GM12878 (cell line): ENCODE measurements at places on chromosomes 4 and X. TPM values are rescaled to one million over a fixed set of nuclear protein-coding genes. Genes with fewer than 3 reads are reported as not detected.
A peak's percentile ranks its signal among the peaks of the same experiment; 100 is the strongest.

XG gene
- not detected in 2 replicates for total RNA-seq

NHSL2 gene
- total RNA-seq: 0.05 TPM in 2 replicates

KLB gene
- total RNA-seq: 0.08 and 0.11 TPM in 2 replicates

ATP6AP1 gene
- total RNA-seq: 31.2 and 35.7 TPM in 2 replicates

GK2 gene
- not detected in 2 replicates for total RNA-seq

BTK gene
- total RNA-seq: 96.3 and 99.5 TPM in 2 replicates

EMCN gene
- not detected in 2 replicates for total RNA-seq

SPANXA1 gene
- total RNA-seq: not detected in 2 replicates

SLIT2 gene
- total RNA-seq: 0.05 and 0.24 TPM in 2 replicates

PDGFRA gene
- 0.28 and 0.40 TPM in 2 replicates for total RNA-seq

SUPT20HL1 gene
- total RNA-seq: not detected in 2 replicates

SERPINA7 gene
- not detected in 2 replicates for total RNA-seq

LRAT gene
- total RNA-seq: not detected in 2 replicates

FHL1 gene
- total RNA-seq: 0.45 and 0.59 TPM in 2 replicates

- peak overlapping the region; percentile 77 for H3K4me3 ChIP-seq
- H3K27ac ChIP-seq: peak overlapping the region; percentile 59
- H3K36me3 ChIP-seq: no peaks in the 10 kb centered on the region
- no peak for DNase-seq
- peaks cover 31% of the 10 kb centered on the region for H3K4me1 ChIP-seq
- peaks cover 1% of the 10 kb centered on the region for H3K27me3 ChIP-seq
Measured at GRCh38 chr4:25861951-25862410, 807 bp downstream of the SEL1L3 start.

- no peak overlapping the region for H3K4me3 ChIP-seq
- H3K36me3 ChIP-seq: no peaks in the 10 kb centered on the region
- no peaks in the 10 kb centered on the region for H3K27me3 ChIP-seq
- H3K27ac ChIP-seq: no peak overlapping the region
Measured at GRCh38 chr4:130131536-130131935, 1035.6 kb downstream of the C4orf33 start.

DNA sequence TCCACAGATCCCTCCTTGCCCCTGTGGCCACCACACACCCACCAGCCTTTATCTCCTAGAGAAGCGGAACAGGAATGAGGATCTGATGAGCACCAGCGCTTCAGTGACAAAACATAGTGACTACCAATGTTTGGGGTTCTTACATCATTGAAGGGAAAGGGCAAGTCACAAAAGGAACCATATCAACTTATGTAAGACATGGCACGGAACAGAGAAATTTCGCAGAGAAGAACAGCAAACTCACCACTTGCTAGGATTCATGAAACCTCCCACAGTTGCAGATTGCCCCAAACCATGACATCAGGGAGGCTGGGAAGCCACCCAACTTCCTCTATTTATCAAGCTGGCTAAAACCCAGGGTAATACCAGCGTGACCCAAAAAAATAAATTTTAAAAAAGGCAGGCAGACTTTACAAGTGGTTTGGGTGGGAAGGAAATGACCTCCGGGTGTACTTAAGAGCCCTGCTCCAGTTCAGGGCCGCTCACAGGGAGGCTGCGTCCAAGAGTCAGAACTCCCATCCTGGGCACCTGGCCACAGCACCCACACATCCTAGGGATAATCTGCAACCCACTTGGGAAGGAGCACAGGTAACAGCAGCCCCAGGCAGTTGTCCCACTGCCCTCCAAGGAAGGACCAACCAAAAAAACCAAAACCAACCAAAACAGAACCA is 36.0 kb downstream of the ADGRG2 start:
- no peaks in the 10 kb centered on the region for H3K4me1 ChIP-seq
- no peak overlapping the region for H3K4me3 ChIP-seq
- no peak overlapping the region for H3K27ac ChIP-seq
- no peak for DNase-seq

DNA sequence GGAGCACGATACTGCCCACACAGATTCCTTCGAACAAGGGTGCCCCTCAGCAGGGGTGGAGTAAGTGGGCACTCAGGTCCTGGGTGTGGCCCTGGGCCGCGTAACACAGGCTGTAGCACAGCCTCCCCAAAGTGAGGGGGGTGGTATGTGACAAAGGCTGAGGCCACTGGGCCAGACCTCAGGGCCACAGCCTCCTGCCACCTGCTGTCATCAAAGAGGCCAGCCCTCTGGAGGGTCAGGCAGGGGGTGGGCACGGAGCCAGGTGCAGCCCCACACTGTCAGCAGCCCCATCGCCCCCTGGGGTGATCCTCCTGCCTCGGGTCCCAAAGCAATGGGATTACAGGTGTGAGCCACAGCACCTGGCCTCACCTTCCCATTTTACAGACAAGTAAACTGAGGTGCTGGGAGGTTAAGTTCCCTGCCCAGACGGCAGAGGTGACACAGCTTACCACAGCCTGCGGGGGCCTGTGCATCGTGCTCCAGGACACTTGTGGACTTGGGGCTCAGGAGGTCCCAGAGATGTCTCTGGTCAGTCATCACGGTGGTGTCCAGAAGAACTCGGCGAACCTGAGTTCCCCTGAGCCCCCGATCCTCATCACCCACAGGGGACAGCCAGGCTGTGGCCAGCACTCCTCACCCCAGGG is 27.5 kb upstream of the MXD4 start:
- peaks cover 8% of the 10 kb centered on the region; the same call in 1 of the 2 replicates for H3K4me1 ChIP-seq
- DNase-seq: no peak
- no peak overlapping the region for H3K4me3 ChIP-seq
- H3K27ac ChIP-seq: no peak overlapping the region
- H3K36me3 ChIP-seq: no peaks in the 10 kb centered on the region

GRCh38 chr4:91087743-91088142 is 960.5 kb downstream of the CCSER1 start:
- no peak overlapping the region for H3K27ac ChIP-seq
- H3K4me3 ChIP-seq: no peak overlapping the region
- no peaks in the 10 kb centered on the region for H3K27me3 ChIP-seq
- DNase-seq: no peak
- H3K36me3 ChIP-seq: no peaks in the 10 kb centered on the region

DNA sequence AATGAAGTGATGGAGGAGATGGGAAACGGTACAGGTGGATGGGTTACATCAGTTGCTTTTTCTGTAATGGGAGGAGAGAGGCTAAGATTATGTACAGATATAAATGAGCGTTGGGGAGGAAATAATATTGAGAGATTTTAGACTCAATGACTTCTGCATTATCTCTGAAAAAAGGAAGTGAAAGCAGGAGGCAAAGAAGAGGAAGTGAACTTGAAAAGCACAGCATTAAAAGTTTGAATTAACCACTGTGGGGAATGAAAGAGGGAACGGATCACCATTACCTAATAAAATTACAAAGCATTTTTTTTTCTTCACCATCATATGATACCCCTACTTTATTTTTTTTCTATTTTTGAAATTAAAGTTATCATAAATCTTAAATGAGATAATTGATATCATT is 1025.5 kb downstream of the RPA4 start:
- H3K4me1 ChIP-seq: no peaks in the 10 kb centered on the region
- no peaks in the 10 kb centered on the region for H3K27me3 ChIP-seq
- no peak overlapping the region for H3K4me3 ChIP-seq
- peak; percentile 1 for DNase-seq
- H3K27ac ChIP-seq: no peak overlapping the region

- no peaks in the 10 kb centered on the region for H3K4me1 ChIP-seq
- no peak for DNase-seq
- no peak overlapping the region for H3K27ac ChIP-seq
Measured at GRCh38 chr4:85967872-85968271, 392.0 kb downstream of the MAPK10 start.

DNA sequence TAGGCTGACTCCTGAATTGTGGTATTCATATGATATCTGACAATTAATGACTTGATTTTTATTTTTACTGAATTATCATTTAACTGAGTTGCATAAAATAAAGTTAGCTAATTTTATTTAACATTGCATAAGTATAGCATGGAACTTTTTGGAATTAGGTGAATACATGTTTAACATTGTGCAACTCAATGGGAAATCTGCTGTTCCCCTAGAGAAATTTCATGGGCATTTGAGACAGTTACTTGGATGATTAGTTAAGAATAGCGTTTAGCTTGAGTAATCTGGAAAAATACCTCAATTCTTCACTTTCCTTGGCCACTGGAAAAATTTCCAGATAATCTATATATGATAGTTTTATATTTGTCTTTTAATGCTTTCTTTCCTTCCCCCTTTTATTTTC is 42.5 kb downstream of the NPNT start:
- H3K27me3 ChIP-seq: no peaks in the 10 kb centered on the region
- no peak overlapping the region for H3K4me3 ChIP-seq
- H3K4me1 ChIP-seq: peaks cover 4% of the 10 kb centered on the region; the same call in 1 of the 2 replicates
- no peaks in the 10 kb centered on the region for H3K36me3 ChIP-seq
- no peak for DNase-seq

DNA sequence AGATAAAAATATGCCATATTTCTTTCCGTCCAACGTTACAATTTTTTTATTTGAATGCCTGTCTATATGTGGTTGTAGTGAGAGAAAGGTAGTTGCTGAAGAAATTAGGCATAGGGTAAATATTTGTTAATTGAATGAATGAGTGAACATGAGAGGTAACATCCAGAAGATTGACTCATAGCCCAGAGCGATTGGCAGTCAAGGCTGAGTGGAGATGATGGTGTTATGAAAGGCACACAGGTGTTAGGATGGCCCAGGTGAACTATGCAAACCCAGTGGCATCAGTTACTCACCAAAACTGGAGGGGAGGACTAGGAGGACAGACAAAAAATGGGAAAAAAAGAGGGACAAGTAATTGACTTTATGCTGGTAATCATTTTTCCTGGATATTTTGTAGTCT is 31.7 kb upstream of the SPRY1 start:
- H3K4me3 ChIP-seq: no peak overlapping the region
- no peak for DNase-seq
- H3K27me3 ChIP-seq: no peaks in the 10 kb centered on the region

DNA sequence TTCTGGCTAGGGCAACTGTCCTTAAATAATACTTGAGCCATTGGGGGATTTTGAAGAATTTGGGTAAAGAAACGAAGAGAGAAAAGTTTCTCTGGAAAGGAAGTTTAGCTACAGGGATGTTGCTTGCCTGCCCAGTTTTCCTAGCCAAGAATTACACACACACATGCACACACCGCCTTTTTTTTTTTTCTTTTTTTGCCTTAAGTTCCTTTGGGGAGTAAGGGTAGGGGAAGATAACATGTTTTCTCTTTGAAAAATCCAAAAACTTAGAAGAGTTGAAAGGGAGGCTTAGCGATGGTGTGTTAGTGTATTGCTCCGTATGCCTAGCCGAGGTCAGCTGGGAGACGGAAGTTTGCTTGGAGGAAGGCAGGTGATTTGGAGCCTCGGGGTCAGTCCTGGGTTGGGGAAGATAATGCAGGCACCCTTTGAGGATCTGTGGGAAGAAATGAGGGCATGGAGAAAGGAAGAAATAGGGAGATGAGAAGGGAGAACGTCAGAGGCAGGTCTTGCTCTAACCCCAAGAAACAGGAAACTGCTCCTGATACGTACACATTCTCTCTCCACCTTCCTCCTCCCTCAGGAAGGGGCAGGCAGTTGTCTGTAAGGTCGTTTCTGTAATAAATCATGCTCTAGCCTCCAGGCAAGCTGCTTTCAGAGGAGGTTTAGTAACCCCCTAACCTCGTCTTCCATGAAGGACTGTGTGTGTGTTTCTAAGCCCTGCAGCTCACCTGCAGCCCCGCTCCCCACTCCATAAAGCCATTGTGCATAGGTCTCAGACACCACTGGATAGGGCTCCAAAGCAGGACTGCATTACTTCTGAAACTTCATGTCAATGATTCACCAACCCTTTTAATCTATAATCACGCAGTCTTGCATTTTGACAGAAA is 10.5 kb downstream of the KLF3 start:
- no peaks in the 10 kb centered on the region; the same call in 1 of the 2 replicates for H3K36me3 ChIP-seq
- peaks cover 51% of the 10 kb centered on the region for H3K4me1 ChIP-seq
- DNase-seq: no peak
- H3K4me3 ChIP-seq: no peak overlapping the region
- peak overlapping the region; percentile 25; the same call in 1 of the 2 replicates for H3K27ac ChIP-seq
- no peaks in the 10 kb centered on the region; the same call in 1 of the 2 replicates for H3K27me3 ChIP-seq

GRCh38 chr4:26860922-26861433 is 337 bp downstream of the STIM2 start:
- DNase-seq: no peak
- H3K36me3 ChIP-seq: no peaks in the 10 kb centered on the region
- peak overlapping the region; percentile 84 for H3K4me3 ChIP-seq
- H3K27me3 ChIP-seq: no peaks in the 10 kb centered on the region
- peak overlapping the region; percentile 72 for H3K27ac ChIP-seq
- peaks cover 20% of the 10 kb centered on the region for H3K4me1 ChIP-seq

DNA sequence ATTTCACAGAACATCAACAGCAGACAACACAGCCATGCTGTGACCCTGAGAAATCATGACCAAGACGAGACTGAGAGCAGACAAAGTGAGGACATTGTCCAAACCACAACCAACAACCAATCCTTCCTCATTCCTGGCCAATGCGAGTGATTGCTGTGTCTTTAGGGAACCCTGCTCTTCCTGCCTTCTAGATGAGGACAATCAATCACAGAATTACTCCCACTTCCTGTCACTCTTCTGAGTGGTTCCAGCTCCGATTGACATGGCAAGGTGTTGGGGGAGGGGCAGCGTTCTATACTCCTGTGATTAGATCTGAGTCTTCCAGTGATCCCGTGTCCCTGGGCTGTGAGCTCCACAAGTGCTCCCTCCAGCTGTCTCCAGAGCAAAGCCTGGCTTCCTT is 227.8 kb downstream of the STIM2 start:
- H3K36me3 ChIP-seq: no peaks in the 10 kb centered on the region
- H3K4me1 ChIP-seq: no peaks in the 10 kb centered on the region
- no peak for DNase-seq
- H3K27ac ChIP-seq: no peak overlapping the region
- H3K4me3 ChIP-seq: no peak overlapping the region

- H3K4me1 ChIP-seq: no peaks in the 10 kb centered on the region
- DNase-seq: no peak
- H3K36me3 ChIP-seq: no peaks in the 10 kb centered on the region
- H3K4me3 ChIP-seq: no peak overlapping the region
Measured at GRCh38 chr4:162499478-162499877, 335.7 kb upstream of the FSTL5 start.

DNA sequence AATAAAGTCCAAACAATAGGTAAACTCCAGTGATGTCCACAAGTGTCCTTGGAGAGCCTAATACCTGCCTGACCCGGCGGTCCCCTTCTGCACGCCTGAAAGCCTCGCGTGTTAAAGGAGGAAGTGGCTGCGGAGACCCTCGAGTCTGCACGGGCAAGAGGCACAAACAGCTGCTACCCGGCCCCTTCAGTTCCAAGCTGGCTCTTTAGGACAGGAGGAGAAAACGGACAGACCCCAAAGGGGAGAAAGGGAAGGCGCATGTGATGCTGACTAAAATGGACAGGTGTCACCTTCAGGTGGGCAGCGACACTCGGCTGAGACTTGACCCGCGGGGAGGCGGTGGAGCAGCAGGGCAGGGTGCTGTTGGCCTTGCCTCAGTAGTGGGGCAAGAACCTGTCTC is 102.7 kb upstream of the TENM3 start:
- H3K4me1 ChIP-seq: no peaks in the 10 kb centered on the region
- H3K36me3 ChIP-seq: no peaks in the 10 kb centered on the region
- DNase-seq: no peak

- DNase-seq: no peak
- H3K27me3 ChIP-seq: no peaks in the 10 kb centered on the region
- H3K4me3 ChIP-seq: no peak overlapping the region
Measured at GRCh38 chr4:187883049-187883448, 112.5 kb upstream of the ZFP42 start.
